M059J (cell line): ENCODE measurements at places on chromosomes 3 and 15. TPM values are rescaled to one million over a fixed set of nuclear protein-coding genes. Genes with fewer than 3 reads are reported as not detected.

DNA sequence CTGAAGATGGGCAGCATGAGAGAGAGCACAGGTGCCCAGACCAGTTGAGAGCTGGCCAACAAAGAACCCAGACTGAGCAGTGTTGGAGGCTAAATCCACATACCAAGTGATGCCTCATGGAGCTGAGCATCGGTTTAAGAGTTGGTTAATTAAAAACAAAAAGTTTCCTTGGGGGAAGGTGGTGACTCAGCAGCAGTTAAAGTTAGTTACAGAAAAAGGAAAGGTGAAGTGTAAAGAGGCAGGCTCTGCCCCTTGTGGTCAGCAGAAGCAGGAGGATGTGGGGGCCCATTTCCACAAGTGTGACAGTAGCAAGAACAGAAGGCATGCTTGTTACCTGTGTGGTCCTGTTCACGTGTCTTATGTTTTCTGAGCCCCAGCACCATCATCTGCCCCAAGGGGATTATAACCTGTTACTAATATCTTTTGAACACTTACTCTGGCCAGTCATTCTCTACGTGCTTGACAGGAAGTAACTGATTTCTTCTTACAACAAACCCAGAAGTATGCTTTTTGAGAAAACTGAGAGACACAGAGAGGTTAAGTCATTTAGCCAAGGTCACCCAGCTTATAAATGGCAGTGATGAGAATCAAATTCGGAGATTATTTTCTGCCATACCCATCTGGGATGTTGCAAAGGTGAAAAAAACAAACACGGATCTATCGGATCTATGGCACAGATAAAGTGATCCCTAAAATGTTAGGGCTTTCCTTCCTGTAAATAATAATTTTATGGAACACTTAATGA lies 91.0 kb downstream of the EPHB1 start:
- DNase-seq = peak; percentile 80

GRCh38 chr3:101685870-101686307 lies 629 bp downstream of the RPL24 start:
- peak; percentile 44 for DNase-seq

DNA sequence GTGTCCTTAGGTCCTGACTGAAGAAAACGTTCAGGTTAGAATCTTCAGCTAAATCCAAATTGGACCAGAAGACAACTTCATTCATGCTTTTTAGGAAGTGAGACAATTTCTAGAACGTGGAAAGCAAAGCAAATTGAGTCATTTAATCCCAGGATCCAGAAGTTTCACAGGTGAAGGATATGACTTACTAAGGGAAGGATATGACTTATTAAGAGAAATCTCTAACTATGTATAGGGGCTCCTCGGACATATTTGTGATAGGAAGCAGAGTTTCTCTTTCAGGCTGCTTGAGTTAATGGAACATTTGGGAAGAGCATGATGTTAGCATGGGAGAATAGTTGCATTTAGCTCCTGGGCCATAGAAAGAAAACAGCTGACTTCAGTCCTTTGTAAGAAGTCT lies 16.1 kb upstream of the PLOD2 start:
- DNase-seq = no peak

GRCh38 chr15:31024330-31024729 lies 32.9 kb upstream of the MTMR10 start:
- DNase-seq = peak; percentile 96

DNA sequence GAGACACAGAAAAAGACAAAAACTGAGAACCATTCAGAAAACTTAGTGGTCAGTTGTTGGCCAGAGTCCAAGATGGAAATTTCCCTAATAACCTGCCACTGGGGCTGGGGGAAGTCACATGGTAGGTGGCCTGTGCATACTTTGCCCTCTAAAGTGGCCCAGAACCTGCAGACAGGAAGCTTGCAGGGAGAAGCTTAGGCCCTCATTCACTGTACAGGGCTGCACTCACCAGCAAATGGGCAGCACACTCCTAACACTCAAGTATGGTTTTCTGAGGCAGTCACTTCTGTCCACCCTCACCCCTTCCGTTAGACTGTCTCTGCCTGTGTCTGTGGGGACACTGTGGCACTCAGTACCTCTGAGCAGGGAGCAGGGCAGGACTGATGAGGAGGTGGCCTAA lies 14.5 kb upstream of the RNU6-1 start:
- DNase-seq = peak; percentile 20

- no peak for DNase-seq
Observed at GRCh38 chr15:90126022-90126421, 23.8 kb upstream of the IDH2 start.

Gene FGF7
- 1.1 and 11.5 TPM in 2 replicates for total RNA-seq

GRCh38 chr3:129602309-129602708 lies 4.2 kb downstream of the PLXND1 start:
- DNase-seq = no peak

DNA sequence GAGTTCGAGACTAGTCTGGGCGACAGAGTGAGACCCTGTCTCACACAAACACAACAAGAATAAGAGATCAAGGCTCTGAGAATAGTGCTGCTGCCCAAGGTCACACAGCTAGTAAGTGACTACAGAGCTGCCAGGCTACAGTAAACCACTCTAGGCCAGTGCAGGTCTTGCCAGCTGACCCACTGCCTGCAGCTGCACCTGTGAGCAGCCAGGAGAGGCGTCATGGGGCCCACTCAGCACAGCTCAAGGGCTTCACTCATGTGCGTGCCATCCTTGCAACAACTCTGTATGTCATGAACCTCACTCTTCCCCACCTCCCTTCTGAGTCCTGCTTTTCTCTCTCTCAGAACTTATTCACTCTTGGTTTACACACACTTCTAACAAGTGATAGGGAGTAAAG lies 176.7 kb downstream of the SMAD6 start:
- DNase-seq = no peak

Gene ITGA11
- total RNA-seq = 31.2 and 54.7 TPM in 2 replicates

GRCh38 chr3:114586119-114586518 lies 292.3 kb downstream of the TIGIT start:
- DNase-seq = peak; percentile 84

Gene PLXNB1
- total RNA-seq = 4.1 and 8.9 TPM in 2 replicates

DNA sequence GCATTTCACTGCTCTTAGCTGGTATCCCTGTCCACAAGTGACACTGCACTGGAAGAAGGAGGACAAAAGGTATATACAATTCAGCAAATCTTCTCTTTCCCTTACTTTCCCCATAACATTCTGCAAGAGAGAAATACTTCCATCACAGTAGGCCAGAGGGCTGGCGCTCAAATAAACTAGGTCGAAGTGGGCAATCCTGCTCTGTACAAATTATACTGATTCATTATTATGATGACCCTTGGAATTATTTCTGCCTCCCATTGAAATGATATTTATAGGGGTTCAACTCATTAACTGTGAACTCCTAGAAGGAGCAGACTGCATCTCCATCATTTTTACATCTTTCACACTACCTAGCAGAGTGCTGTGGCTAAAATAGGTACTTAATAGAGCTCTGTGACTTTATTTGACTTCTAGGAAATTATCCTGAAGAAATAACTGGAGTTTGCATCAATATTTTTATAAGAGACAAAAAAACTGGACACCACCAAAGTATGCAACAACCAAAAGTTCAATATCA lies 80.7 kb downstream of the ADAMTS9 start:
- no peak for DNase-seq

Gene SV2B
- total RNA-seq = not detected in 2 replicates

- DNase-seq = no peak
Observed at GRCh38 chr3:160987982-160988964, 116.9 kb downstream of the B3GALNT1 start.

- peak; percentile 33 for DNase-seq
Observed at GRCh38 chr3:171480526-171480925, 20.3 kb upstream of the TNIK start.

- peak; percentile 3 for DNase-seq
Observed at GRCh38 chr3:81279481-81280379, 481.7 kb downstream of the GBE1 start.

GRCh38 chr3:189222927-189223636 lies 51.3 kb downstream of the TPRG1 start:
- no peak for DNase-seq

Gene IL17RD
- total RNA-seq = 1.6 and 3.5 TPM in 2 replicates

DNA sequence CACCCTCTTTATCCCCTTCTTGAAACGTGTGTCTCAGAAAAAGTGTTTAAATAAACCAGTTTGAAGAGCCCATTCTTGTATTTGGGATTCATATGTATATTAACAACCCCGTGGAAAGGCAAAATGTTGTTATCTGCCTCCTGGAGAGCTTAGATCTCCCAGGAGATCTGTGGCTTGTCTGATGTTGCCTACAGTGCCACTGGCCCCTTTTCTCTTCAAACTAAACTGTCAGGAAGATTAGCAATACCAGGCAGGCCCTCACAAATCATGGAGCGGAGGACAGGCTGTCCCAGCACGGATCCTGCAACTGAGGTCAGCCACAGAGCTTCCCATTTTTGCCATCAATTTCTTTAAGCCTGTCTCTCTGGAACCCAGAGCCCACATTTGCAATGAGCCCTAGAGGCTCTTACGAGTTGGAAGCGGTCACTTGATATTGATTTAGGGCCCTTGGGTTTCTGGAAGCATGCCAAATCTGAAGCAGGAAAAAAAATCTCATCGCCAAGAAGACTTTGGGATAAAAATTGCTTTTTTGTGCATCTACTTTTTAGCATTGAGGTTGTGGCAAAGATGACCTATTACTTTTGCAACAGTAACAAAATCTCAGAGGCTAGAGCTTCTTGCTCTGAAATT lies 234.1 kb downstream of the OPA1 start:
- no peak for DNase-seq

- DNase-seq = no peak
Observed at GRCh38 chr3:116230431-116231020, 214.8 kb downstream of the LSAMP start.

GRCh38 chr3:188262913-188263683 lies 109.1 kb downstream of the LPP start:
- DNase-seq = peak; percentile 95

DNA sequence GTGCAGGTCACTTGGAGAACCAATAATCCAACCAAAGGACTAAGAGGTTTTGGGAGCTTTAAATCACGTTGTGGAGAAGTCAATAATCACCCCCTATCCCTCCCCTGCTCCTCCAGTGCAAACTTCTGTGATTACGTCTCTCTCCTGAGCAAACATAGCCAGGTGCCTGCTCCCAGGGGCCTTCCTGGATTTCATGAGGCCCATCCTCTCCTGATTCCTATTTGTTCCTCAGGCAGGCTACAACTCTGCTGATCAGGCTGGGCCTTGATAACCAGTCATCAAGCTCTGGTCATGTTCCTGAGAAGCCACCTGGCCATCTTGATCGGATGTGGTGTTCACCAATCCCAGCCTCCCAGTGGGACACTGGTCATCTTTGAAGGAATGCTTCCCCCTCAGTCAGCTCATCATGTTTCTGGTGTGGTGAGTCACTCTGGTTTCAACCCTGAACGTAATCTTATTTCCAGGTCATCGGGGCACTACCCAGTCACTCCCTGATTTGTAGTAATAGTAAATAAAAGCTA lies 2.9 kb upstream of the ZNF710 start:
- DNase-seq = peak; percentile 87

Gene FOXL2NB
- 1.4 and 2.6 TPM in 2 replicates for total RNA-seq

DNA sequence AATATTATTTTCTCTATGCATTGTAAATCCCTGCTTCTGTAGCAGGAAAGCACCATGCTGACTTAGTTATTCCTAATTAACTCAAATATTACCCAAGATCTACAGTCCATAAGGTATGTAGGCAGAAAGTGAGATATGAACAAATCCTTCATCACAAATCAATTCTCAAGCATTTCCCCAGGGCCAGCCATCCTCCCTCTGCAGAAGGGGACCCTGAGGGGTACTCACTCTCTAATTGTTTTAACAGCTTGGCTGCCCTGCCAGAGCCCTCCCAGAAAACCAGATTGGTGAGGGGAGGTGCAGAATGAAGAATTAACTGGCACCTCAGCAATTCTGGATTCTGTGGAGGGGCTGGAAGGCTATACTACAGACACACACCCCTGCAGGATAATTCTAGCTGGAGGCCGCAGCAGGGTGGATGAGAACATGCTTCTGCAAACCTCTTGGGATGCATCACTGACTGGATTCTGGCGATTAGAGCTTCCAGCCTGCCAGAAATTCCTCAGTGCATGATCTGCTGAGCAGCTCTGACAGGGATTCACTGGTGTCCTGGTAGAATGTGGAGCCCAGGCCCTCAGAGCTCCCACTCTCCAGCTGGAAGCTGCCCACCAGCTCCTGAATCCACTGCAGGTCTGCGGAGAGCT lies 88.6 kb upstream of the HERC1 start:
- DNase-seq = no peak

GRCh38 chr15:40081691-40082194 lies 26.9 kb downstream of the BMF start:
- DNase-seq = peak; percentile 82

Gene ICE2
- total RNA-seq = 17.0 and 27.3 TPM in 2 replicates

Gene TICRR
- total RNA-seq = 6.6 and 12.0 TPM in 2 replicates

Gene OIP5
- total RNA-seq = 37.9 and 61.9 TPM in 2 replicates

- DNase-seq = no peak
Observed at GRCh38 chr3:152264378-152264777, 4.4 kb upstream of the MBNL1 start.

DNA sequence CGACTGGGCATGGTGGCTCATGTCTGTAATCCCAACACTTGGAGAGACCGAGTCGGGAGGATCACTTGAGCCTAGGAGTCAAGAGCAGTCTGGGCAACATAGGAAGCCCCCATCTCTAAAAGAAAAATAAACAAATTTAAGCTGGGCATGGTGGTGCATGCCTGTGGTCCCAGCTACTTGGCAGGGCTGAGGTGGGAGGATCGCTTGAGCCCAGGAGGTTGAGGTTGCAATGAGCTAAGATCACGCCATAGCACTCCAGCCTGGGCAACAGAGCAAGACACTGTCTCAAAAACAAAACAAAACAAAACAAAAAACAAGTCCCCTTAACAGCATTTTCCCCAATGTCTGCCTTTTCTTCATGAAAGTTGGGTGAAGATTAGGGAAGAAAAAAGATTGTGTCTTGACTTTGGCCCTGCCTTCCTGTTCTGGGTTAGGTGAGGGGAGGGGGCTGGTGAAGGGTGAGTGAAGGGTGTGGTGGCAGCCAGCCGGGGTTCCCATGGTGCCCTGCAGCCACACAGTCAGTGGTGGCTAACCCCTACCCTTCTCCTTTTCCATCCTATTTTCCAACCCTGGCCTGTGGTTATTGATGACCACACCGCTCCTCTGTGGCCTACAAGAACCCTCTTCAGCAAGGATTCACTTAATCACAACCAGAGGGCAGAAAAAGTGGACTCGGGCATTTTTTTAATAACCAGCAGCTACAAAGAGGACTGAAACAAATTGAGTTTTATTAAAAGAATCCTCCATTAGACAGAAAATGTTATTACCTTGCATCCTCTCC lies 28.4 kb upstream of the SMAD3 start:
- peak; percentile 66 for DNase-seq

Gene CPNE9
- total RNA-seq = not detected in 2 replicates

DNA sequence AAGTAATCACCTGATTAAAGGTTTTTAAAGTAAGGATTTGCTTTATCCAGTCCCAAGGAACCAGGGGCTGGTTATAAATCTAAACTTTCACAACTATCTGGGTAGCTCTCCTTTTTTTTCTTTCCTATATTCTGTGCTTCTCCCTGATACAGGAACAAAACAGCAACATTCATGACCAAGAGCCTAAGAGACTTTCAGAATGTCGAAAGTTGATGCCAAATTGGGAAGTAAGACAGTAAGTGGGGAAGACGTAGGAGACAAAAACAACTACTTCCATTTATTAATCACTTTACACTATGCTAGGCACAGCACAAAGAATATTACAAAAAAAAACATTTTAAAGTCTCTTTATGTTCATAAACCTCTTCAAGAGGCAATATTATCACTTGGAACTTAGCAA lies 211.6 kb downstream of the MAGI1 start:
- no peak for DNase-seq

GRCh38 chr3:31369637-31370379 lies 162.9 kb upstream of the STT3B start:
- DNase-seq = peak; percentile 8
